Muscle of back (tissue), 13 donors: ENCODE measurements at places on chromosomes 13 and 19. TPM values are rescaled to one million over a fixed set of nuclear protein-coding genes. Genes with fewer than 3 reads are reported as not detected.

EXOC3L2 gene
- polyA plus RNA-seq = 0.87 TPM

PRTN3 gene
- 1.9 TPM for polyA plus RNA-seq

AKT2 gene
- 204 TPM for polyA plus RNA-seq

SPRY2 gene
- polyA plus RNA-seq = 84.6 TPM

SYT5 gene
- 0.07 TPM for polyA plus RNA-seq

LPAR6 gene
- 20.2 TPM for polyA plus RNA-seq

MEGF8 gene
- polyA plus RNA-seq = 29.0 TPM

TLE6 gene
- 0.30 TPM for polyA plus RNA-seq

DHDH gene
- polyA plus RNA-seq = 0.33 TPM

ATP4A gene
- polyA plus RNA-seq = not detected

SIGLEC14 gene
- polyA plus RNA-seq = 2.5 TPM

C5AR1 gene
- polyA plus RNA-seq = 3.5 TPM

ZNF587 gene
- 17.1 TPM for polyA plus RNA-seq

C19orf85 gene
- polyA plus RNA-seq = not detected

SHISA2 gene
- 41.2 TPM for polyA plus RNA-seq

ANKRD24 gene
- 0.57 TPM for polyA plus RNA-seq

PTGER1 gene
- not detected for polyA plus RNA-seq

DENND1C gene
- polyA plus RNA-seq = 0.60 TPM

CERS4 gene
- polyA plus RNA-seq = 16.4 TPM

GRIN3B gene
- not detected for polyA plus RNA-seq

DKKL1 gene
- 1.3 TPM for polyA plus RNA-seq

SCN1B gene
- polyA plus RNA-seq = 4.5 TPM

GIPR gene
- polyA plus RNA-seq = not detected

ZNF433 gene
- polyA plus RNA-seq = 3.5 TPM

ZNF8 gene
- 5.1 TPM for polyA plus RNA-seq

ZNF737 gene
- polyA plus RNA-seq = 15.8 TPM

S1PR5 gene
- 1.1 TPM for polyA plus RNA-seq
